ENCODE measurements at places on chromosomes 1 and 21.

DNA sequence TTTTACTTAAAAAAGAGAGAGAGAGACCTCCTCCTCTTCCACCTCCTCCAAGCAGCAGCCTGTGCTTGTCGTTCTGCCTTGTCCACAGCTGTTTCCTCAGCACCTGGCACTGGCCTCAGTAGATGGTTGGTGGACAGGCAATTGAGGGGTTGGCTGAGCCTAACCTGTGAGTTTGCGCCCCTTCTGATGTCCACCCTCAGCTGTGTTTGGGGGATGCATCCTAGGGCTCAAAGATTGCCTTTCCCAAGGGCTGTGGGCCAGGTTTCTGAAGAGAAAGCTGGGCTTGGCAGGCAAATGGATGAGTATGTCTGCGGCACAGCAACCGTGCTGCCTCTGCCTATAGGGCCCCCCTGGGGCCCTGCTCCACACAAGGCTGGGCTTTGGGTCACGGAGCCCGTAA lies 35.1 kb upstream of the KDM4A start:
- no peak for DNase-seq

DNA sequence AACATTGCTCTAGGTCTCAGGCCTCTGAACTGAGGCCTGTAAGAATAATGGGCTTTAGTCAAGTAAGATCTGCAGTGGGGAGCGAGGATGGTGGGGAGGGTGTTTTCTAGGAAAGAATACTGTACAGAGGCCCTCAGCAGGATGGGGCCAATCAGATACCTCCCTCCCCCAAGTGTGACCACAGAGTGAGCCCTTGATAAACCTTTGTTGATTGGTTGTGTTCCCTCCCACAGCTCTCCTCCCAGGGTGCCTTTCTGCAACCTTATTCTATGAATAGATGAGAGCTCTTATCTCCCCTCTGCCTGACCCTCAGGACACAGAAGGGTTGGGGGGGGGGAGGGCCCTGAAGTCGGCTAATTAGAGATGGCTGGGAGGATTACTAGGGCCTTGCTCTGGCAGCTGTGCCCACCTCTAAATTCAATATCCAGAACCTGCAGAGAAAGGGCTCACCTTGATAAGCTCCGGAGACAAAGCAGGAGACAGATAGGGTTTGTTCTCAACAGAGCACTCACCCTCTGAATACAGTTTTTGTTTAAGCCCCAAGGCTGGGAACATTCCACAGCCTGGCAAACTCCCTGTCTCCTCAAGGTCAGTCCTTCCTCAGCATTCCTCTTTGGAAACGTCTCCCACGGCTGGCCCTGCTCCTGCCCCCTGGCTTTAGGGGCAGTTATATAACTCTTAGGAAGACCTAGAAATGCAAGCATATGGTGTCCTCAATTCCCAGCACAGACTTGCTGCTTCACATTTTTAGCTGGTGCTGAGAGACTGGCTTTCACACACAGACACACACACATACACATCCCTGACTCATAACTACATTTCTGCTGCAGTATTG lies 42.9 kb downstream of the ATP1A1 start:
- DNase-seq: no peak

GRCh38 chr1:17405898-17406759 lies 33.3 kb downstream of the RCC2 start:
- DNase-seq: peak; percentile 55

DNA sequence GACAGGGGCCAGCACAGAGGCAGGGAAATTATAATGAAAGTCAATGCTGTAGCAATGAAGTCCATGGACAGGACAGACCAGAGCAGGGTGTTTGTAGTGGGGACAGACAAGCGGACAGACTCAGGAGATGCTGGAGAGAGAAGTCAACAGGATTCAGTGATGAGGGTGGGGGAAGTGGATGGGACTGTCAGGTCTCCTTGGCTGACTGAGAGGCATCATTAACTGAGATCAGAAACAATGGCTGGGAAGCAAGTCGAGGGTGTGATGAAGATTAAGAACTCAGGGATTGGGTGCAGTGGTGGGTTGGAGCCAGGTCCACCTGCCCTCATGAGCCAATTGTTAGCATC lies 25.5 kb downstream of the CD58 start:
- no peak for DNase-seq

- no peak for DNase-seq
These were observed 17.0 kb upstream of the TCEA3 start for GRCh38 chr1:23441446-23442148.

DNA sequence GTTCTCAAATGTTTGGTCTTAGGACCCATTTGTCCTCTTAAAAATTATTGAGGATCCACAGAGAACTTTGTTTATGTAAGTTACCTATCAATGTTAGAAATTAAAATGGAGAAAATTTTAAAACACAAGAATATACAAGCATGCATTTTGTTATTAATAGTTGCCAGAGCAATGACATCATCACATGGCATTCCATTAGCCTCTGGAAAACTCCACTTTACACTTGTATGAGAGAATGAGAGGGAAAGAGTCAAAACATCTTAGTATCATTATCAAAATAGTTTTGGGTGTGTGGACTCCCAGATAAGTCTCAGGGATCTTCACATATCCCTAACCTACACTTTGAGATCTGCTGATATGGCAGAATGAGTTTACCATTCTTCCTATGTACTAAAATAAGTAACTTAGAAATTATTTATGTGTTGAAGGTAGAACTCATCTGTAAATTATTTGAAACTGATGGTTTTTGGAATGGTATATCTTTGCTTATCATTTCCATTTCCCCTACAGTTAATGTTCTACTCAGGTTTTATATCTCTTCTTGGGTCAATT lies 48.8 kb downstream of the RNF220 start:
- no peak for DNase-seq

GRCh38 chr1:229003233-229004031 lies 267.5 kb upstream of the RAB4A start:
- no peak for DNase-seq

Data from hindlimb muscle (tissue), 1 donor.